ENCODE measurements at places on chromosomes 7 and 10.

DNA sequence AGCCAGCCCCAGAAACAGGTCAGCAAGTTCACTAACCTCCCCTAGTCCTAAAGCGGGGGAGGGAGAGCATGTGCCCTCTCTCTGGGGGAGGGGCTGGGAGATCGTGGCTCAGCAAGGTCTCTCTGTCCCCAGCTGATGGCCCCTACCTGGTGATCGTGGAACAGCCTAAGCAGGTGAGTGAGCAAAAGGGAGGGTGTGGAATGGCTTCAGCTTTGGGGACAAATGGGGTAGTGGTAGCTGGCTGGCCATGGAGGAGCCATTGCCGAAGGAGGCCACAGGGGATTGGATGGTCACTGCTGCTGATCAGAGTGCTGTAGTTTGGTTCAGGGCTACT is 779 bp downstream of the NFKB2 start:
- no peak for DNase-seq

- no peak for DNase-seq
Measured at GRCh38 chr10:71225291-71226058, 13.1 kb downstream of the UNC5B start.

DNA sequence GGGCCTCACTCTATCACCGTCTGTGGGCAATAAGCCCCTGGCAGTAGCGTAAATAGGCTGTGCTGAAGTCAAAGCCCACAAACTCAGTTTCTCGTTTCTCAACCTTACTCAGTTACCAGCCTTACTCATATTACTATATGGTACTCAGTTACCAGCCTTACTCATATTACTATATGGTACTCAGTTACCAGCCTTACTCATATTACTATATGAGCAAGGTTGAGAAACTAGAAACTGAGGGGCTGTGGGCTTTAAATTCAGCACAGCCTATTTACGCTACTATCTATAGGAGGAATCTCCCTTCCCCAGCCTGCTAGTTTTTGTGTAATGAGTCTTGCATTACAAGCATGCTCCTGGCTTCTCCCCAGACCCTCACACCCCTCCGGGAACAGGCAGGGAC is 35.4 kb downstream of the CCDC3 start:
- no peak for DNase-seq

- DNase-seq, result no peak
Measured at GRCh38 chr10:22477334-22478287, 132.3 kb downstream of the SPAG6 start.

- DNase-seq, result no peak
Measured at GRCh38 chr7:99314504-99314903, 11.2 kb upstream of the ARPC1A start.

DNA sequence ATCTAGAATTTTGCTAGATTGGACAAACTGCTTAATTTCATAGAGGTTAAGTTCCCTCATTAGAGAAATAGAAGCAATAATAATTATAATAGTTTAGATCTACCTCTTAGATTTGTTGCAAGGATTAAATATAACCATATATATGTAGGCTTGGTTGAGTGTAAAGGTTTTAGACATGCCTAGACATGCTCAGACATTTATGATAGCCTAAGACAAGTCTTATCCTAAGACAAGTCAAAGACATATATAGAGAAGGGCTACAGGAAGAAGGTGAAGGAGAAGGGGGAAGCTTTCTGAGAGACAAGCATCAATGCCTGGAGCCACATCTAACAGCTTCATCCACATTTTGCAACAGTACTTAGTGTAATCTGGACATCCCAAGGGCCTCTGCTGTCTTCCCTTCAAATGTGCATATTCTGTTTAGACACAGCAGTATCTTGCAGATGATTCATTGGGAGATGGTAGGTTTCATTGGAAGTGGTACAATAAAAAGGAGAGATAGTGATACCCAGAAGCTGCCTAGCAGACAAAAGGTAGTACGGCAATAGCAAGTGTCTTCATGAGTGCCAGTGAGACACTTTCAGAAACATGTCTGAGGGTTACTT is 146.5 kb downstream of the HGF start:
- DNase-seq, result no peak

- DNase-seq, result no peak
Measured at GRCh38 chr10:78081292-78081691, 47.6 kb downstream of the RPS24 start.

DNA sequence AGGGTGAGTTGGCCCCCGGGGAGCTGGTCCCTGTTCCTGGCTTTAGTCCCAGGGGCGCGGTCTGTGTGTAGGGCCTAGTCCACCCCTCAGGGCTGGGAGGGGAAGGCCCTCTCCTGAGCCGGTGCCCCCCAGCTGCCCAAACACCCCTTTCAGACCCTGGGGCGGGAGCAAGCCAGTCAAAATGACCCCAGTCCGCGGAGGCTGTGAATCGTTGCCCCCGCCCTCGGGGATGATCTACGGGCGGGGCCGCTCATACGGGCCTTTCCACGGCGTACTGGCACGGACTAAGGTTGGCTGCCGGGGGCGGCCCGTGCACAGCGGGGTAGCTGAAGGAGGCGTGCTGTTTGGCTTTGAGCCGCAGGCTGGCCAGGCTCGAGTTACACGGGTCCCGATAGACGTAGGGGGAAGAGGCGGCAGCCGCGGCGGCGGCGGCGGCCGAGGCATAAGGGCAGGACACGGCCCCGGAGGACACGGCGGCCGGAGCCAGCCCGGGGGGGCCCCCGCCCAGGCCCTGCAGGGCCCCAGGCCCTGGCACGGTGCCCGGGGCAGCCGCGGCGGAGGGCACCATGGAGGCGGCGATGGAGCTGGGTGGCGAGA is 4.3 kb downstream of the ELOVL3 start:
- peak; percentile 72 for DNase-seq

DNA sequence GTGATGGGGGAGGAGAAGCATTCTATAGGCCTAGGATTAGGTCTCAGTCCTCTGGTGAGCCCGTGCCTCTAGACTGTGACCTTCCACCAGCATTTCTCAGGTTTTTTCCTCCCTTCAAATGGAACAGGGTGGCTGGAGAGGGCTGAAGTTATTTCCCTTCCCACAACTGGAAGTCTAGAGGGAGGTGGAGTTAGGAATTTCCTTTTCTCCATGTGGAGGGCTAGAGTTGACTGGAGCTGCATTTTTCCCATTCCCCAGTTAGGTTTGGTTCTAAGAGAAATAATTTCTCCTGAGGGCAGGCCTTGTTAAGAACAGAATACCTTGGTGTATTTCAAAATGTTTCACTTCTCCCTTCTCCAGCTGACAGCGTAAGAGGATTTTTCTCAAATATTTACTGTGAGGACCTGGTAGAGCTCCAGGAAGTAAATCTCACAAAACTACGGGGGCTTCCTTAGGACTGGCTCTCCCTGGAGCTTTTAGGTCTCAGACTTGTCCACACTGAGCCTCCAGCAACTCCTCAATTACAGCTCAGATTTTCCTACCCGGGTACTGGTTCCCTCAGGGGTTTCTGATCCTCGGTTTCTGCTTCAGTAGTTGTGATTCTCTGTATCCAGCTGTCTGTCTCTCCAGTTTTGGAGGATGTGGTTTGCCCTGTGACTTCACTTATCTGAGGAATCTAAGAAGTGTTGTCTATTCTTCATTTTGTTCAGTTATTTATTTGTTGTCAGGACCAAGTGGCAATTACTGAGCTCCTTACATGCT is 6.0 kb upstream of the REEP3 start:
- peak; percentile 89 for DNase-seq

DNA sequence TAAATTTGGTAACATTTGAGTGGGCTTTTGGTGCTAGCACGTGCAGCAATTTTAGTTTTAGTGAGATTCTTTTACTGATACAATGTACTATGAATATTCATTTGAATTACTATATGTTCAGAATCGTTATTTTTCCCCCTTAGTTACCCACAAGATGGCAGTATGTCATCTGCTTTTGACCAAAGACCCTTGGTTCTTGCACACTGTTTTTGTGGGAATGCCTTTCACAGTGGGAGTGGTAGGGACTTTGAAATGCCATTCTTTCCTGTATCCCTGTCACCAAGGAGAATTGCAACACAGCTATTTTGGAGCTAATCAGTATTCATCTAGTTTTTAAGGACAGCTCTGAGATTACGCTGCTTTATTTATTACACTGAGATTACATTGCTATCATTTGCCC is 40.6 kb downstream of the SEC23IP start:
- peak; percentile 26 for DNase-seq

Measured in fibroblast of skin of back (primary cell).